Osteoblast (primary cell): ENCODE measurements at places on chromosomes 16 and 17. TPM values are rescaled to one million over a fixed set of nuclear protein-coding genes. Genes with fewer than 3 reads are reported as not detected.

HYDIN gene
- 2.9 and 3.2 TPM in 2 replicates for total RNA-seq

AP2B1 gene
- 84.0 and 93.1 TPM in 2 replicates for total RNA-seq

GRCh38 chr16:29148131-29148691 is 163.4 kb downstream of the LAT start:
- H3K4me3 ChIP-seq = no peak overlapping the region
- no peaks in the 10 kb centered on the region for H3K27me3 ChIP-seq
- no peaks in the 10 kb centered on the region for H3K4me1 ChIP-seq
- DNase-seq = no peak

GRIN2C gene
- 0.29 and 0.72 TPM in 2 replicates for total RNA-seq

DNA sequence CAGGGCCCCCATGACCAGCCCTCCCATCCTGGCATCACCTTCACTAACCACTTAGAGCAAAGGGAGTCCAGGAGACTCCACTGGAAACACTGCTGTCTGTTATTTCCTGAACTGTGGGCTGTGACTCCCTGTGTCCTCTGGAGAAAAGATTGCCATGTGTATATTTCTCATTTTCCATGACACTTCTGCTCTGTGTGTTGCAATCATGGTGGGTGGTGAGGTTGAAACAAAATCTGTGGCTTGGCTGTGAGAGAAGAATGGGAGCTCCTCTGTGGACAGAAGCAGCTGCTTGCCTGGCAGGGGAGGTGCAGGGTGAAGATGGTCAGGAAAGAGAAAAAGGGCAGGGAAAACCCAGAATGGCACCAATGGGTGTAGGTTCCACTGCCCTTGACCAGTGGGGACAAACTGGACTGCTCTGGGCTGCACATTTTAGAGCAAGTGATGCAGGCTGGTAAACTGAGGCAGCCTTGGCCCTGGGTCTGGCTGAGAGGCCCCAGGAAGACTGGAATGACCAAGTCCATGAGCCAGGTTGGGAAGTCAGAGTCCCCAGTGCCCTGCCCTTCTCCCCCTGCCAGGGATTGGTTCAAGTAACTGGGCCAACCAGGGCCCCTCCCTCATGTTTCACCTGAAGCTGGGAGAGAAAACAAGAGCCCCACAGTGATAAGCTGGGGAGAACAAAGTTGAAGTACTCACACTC is 314.3 kb downstream of the C16orf95 start:
- H3K27ac ChIP-seq = peak overlapping the region; percentile 61
- peaks cover 12% of the 10 kb centered on the region for H3K4me1 ChIP-seq
- H3K36me3 ChIP-seq = no peaks in the 10 kb centered on the region

DNA sequence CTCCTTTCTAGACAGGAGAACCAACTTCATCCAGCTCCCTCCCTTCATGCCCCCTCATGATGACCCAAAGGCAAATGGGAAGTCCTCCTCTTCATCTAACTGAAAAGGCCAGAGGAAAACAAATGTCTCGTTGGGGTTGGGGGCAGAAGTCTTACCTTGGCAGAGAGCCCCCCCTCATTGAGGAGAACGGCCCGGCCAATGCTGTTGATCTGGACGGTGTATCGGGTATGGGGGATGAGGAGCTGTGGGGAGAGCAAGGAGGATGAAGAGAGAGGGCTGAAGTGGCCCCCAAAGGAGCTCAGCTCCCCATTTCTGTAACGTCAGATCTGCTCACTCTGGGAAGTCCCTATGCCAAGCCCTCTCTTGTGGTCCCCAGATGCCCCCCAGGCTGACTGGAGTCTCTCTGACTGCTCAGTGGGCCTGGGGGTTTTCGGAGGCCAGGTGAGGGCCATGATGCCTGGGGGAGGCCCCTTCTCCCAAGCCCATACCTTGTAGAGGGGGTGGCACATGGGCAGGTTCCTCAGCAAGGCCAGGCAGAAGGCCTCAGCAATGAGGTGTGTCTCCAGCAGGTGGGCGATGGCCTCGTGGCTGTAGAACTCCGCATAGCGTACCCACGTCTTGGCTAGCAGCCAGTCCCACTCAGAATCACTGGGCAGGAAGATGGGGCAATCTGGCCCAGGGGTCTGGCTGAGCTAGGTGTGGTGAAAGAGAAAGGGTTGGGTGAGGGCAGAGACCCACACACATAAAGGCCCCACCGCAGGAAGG is 10.8 kb downstream of the ALOX12B start:
- peaks cover 2% of the 10 kb centered on the region for H3K4me1 ChIP-seq
- H3K27ac ChIP-seq = no peak overlapping the region
- H3K27me3 ChIP-seq = peaks cover 71% of the 10 kb centered on the region
- no peak for DNase-seq
- no peak overlapping the region for H3K4me3 ChIP-seq
- no peaks in the 10 kb centered on the region for H3K36me3 ChIP-seq

DNA sequence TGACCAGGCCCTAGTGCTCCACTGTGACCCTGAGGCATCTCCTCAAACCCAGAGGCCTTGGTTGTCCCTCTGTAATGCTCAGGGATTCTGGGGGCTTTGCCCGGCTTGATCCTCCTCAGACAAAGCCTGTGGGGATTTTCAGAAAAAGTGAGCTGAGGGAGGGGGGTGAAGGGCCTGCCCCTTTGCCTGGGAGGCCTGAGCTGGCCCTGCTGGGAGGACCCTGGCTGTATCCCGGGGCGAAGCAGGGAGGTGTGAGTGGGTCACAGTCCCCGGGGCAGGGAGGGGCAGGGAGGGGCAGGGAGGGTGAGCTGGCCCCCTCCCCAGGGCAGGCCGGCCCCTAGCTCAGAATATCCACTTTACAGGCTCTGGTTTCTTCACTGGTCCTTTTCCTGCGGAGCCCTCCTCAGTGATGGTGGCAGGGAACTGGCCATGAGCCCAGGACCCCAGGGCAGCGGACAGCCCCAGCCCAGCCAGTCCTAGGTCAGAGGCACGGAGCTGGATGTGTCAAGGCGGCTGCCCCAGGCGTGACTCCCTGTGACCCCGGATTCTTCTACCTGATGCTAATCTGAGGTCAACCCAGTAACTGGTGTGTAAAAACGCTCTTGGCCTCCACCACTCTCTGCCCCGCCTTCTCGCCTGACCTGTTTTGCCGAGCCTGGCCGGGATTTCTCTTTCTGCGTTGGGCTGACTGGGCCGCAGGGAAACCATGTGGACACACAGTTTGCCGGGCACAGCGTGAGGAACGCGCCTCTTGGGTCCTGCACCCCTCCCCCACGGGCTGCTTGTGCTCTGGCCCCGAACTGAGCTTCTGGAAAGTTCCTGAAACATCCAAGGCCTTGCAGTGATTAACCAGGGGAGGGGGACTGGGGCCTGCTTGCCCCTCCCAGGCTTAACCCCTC is 5.8 kb upstream of the FASN start:
- H3K4me1 ChIP-seq = peaks cover 7% of the 10 kb centered on the region

MPV17L gene
- 0.36 and 0.59 TPM in 2 replicates for total RNA-seq
